Stimulated activated CD4-positive, alpha-beta T cell treated with anti-CD3 and anti-CD28 coated beads, Interleukin-1b, Interleukin-23, amount 100 ng/mL, for 1 hour (primary cell): ENCODE measurements at places on chromosomes 6 and 20.

GRCh38 chr6:47532981-47533585 is 55.5 kb downstream of the CD2AP start:
- DNase-seq, result no peak

DNA sequence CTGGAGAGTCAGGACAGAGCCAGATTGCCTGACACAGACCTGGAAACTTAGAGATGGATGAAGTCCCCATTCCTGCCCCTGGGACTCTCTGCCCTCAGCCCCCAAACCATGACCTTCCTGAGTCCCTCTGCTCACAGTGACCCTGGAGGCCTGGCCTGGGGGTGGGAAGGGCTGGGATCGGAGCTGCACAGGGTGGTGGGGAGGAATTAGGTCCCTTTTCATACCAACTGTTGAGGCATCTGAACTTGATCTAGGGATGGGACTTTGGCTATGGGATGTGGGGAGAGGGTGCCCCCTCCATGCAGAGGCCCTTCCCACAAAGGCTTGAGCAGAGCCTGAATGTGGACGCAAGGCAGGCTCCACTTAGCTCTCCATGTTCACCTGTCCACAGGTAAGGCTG is 144.1 kb downstream of the MRPL14 start:
- no peak for DNase-seq

DNA sequence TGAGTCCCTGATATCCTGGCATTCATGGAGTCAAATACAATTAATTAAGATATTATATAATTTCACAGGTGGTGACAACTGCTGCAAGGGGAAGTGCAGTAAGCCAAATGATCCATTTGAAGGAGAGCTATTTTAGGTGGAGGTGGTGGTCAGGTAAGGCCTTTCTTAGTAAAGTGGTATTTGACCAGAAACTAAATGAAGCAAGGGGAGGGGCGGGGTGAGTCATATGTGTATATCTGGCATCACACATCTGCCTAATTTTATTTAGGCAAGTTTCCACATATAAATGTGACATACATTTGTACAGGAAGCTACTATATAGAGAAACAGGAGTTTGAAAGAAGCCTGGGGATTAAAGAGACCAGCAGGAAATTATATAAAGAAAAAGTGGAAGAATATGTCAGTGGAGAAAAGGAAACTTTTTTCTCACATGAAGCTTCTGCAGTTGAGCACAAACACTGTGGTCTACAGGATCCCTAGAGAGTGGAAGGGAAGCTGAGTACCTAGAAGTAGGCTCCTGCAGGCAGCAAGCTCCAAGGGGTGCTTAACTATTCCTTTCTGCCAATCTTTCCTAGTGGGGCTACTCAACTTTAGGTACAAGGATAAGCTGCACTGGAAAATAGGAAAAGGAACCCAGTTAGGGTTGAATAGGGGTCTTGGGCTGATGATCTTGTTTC is 99.6 kb downstream of the OGFRL1 start:
- no peak for DNase-seq

DNA sequence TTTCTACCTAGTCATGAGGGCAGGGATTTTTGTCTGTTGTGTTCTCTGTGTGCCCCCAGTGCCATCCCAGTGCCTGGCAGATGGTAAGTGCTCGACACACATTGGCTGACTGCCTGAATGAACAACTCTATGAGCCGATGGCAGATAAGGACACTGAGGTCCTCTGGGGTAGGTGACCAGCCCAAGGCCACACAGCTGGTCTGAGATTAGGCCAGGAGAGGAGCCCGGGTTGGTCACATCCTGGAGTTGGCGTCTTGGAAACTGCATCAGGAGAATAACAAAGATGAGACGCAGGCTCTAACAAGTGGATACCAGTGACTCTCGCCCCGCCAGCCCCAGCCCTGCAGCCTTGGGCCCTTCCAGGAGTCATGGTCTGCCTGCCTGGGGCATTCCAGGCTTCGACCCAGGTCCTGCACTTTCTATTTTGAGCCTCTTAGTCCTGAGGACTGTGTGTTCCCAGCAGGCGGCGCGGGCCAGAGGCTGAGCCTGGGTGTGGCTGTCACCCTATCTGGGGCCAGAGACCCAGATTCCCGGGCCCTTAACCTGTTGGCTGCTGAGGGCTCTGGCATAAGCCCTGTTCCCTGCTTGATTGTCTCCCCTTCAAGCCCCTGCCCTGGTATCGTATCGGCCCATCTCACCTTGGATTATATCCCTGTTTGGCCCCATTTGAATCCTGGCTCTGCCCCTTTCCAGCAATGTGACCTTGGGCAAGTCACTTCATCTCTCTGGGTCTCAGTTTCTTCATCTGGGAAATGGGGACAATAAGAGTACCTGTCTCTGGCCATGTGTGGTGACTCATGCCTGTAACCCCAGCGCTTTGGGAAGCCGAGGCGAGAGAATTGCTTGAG is 88.3 kb downstream of the CEBPB start:
- no peak for DNase-seq

DNA sequence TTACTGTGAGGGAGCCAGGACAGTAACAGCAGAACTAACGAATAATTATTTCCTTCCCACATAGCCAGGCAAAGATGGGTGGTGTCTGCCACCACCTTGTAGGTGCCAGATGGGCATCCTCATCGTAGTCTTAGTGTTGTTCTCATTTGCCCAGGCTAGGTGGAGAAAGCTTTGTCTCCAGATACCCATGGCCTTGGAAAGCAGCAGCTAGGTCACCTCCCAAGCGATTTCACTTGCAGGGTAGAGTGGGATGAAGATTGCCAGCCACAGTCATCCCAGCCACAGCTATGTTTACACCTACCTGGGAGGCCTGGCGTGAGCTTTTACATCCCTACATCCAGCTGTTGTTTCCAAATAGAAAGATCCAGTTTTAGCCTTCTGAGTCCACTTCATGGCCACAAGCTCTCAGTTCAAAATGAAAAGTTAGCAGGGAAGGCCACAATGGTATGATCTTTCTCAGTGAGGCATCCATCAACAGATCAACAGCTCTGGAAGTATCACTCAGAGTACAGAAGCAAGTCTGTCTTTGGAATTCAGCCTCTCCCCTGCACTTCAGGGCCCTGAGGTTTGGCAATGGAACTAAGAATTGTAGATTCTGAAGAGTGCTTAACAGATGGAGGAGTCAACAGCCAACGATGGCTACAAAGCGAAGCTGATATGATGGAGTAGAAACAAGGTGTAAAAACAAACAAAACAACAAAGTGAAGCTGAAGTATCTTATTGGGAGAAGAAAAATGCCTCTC is 11.0 kb upstream of the SNRPC start:
- DNase-seq, result no peak

GRCh38 chr6:10219510-10219909 is 195.4 kb downstream of the TFAP2A start:
- no peak for DNase-seq

DNA sequence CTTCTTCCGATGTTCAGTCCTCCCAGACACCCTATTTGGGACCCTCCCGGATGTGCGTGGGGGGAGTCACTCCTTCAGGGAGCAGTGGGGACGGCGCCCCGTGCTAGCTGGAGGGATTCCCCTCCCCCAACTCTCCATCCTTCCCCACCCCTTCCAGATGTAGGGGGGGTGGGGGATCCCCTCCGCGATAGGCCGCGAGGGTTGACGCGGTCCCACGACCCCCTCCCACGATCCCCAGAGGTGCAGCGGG is 548 bp downstream of the GNL1 start:
- no peak for DNase-seq

DNA sequence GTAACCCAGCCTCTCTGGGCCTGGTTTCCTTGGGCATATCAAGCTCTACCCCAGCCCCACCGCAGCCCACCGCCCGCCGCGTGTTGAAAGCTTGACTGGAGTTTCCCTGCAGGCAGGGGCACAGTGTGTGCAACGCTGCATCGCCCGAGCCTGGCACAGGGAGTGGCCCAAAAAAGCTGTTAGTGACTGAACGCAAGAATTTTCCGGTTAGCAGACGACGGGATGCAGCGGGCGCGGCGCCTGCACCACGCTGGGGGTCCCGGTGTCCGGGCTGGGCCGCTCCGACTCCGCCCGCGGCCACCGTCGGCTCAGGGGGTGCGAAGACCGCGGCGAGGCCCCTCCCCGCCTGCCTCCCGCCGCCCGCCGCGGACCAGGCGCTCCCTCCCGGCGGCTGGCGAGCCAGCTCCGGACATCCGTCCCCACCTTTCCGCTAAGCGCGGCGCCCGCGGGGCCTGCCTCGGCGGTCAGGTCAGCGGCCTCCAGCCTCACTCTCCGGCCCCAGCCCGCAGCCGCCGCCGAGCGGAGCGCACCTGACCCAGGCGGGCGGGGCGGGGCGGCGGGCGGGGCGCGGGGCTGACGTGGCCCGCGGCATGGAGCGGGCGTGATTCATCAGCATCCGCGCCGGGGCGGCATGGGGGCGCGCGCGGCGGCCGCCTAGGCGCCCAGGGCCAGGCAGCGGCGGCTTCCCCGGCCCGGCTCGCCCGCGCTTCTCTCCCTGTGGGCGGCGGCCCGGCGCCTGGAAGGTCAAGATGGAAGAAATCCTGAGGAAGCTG is at the start of gene ARFGEF3:
Gene ARFGEF3, plus strand, starts transcription at position 602 of the 773 bp plus-strand sequence. Its CDS starts 148 bp downstream, at position 750.
- peak; percentile 8 for DNase-seq

GRCh38 chr6:6131492-6132109 is 124.9 kb upstream of the NRN1 start:
- DNase-seq, result no peak

DNA sequence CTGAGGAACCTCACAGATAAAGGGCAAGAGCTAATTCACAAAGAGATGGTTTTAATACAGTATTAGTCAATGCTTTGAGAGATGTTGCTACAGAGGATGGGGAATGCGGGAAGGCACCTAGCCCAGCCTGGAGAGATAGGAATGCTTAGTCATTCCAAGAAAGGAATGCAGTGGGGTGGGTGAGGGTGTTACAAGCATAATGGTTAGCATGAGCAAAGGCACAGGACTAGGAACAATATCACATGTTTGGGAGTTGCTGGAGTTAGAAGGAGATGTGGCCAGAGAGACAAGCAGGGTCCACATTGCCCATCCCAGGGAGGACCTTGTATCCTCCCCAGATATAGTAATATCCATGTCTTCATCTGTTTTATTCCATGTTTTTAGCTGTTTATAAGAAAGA is 107.0 kb upstream of the OGFRL1 start:
- no peak for DNase-seq

GRCh38 chr20:25470045-25470444 is 62.6 kb downstream of the GINS1 start:
- DNase-seq, result no peak

GRCh38 chr6:144343701-144344428 is 58.7 kb downstream of the UTRN start:
- DNase-seq, result no peak

DNA sequence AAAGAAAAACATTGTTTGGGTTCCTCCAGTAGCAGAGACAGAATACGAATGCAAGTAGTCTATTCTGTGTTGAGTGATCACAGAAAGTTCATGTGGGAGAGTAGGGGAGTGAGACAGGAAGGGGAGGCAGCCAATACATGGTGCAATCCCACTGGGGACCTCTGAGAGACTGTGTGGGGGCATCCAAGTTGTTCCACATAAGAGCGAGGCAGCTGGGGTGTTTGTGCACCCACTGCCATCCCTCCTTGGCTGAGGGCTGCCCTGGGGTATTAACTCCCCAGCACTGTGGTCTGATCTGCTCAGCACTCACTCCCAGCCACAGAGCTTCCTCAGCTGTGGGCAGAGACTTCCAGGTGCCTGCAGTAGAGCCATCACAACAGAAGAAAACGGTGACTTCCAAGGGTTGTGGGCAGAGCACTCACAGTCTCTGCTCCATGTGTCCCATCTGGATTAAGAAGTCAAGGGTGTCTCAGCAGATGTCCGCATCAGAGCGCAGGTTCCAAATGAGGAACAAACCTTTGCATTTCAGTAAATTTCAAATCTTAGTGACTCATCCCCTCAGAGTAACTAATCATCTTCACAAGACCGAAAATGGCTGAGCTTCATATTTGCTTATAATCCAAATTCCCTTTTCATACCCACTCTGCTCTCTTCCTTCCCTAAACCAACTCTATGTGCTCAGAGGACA is 101.9 kb upstream of the NAA20 start:
- DNase-seq, result no peak

- DNase-seq, result no peak
These were observed 42.3 kb downstream of the UNC5CL start for GRCh38 chr6:40996591-40997233.

DNA sequence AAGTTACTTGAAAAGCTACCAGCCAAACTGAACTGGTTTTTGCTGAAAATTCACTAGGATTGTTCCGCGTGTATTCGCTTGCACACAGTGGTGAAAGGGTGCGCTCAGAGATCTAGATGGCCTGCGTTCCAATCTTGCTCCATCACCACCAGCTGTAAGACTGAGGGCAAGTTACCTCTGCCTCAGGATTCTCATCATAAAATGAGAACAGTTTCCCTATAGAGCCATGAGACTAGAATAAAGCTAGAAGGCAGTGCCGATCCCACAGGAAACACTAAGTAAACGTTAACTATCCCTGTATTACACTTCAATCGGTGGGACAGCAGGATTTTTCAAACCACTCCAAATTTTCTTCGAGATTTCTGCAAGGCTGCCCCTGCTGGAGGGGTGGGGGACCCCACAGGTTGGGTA is 838 bp downstream of the AHCY start:
- no peak for DNase-seq

DNA sequence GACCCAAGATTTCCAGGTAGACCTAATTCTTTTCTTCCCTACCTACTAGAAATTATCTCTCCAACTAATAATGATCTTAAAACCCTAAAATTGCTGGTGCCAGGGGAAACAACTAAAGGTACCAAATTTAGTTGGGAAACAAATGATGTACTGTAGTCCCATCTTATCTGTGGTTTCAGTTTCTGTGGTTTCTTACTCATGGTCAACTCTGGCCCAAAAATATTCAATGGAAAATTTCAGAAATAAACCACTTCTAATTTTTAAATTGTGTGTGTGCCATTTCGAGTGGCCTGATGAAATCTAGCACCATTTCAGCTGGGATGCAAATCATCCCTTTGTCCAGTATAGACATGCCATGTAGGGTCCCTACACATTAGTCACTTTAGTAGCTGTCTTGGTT is 475.2 kb upstream of the EPHA7 start:
- DNase-seq, result no peak

GRCh38 chr20:45070932-45071632 is 29.8 kb downstream of the KCNS1 start:
- no peak for DNase-seq

DNA sequence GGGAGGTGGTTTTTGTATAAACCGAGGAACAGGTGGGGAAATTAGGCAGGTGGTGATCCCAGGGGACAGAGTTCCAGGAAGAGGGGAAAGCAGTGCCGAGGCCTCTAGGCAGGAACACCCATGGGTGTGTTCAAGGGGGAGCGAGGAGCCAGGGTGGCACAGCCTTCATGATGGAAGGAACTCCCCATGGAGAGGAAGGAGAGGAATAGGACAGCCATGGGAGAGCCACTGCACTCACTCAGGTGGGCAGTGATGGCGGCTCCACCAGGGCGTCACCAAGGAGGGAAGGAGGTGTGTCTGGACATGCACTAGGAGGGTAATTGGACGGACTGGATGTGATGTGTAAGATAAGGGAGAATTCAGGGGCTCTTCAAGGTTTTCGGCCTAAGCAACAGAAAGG is 98.2 kb downstream of the THBS2 start:
- no peak for DNase-seq

GRCh38 chr6:106529438-106529837 is 99.9 kb downstream of the RTN4IP1 start:
- no peak for DNase-seq
